ENCODE measurements at places on chromosomes 5 and 9.

DNA sequence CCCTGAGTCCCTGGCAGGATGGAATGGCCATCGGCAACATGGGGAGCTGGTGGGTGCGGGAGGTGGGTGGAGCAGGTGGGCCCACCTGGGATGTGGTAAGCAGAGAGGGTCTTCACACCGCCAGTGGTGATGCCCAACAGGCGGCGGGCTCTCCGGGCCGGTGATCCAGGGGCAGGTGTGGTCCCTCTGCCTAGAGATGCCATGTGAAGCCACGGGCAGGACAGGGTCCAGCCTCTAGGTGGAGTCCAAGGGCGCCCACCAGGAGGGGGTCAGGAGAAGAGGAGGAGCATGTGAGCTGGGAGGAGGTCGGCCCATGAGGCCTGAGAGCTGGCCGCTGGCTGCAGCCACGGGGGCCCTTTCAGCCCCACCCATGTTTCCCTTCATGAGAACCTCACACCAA is 221.1 kb downstream of the FANCC start:
- no peak for DNase-seq

- DNase-seq = no peak
These were observed 10.8 kb upstream of the NRARP start for GRCh38 chr9:137312852-137313325.

- DNase-seq = no peak
These were observed 212.4 kb upstream of the MEF2C start for GRCh38 chr5:89095341-89095740.

GRCh38 chr5:123450640-123451039 is 27.4 kb upstream of the CEP120 start:
- DNase-seq = no peak

DNA sequence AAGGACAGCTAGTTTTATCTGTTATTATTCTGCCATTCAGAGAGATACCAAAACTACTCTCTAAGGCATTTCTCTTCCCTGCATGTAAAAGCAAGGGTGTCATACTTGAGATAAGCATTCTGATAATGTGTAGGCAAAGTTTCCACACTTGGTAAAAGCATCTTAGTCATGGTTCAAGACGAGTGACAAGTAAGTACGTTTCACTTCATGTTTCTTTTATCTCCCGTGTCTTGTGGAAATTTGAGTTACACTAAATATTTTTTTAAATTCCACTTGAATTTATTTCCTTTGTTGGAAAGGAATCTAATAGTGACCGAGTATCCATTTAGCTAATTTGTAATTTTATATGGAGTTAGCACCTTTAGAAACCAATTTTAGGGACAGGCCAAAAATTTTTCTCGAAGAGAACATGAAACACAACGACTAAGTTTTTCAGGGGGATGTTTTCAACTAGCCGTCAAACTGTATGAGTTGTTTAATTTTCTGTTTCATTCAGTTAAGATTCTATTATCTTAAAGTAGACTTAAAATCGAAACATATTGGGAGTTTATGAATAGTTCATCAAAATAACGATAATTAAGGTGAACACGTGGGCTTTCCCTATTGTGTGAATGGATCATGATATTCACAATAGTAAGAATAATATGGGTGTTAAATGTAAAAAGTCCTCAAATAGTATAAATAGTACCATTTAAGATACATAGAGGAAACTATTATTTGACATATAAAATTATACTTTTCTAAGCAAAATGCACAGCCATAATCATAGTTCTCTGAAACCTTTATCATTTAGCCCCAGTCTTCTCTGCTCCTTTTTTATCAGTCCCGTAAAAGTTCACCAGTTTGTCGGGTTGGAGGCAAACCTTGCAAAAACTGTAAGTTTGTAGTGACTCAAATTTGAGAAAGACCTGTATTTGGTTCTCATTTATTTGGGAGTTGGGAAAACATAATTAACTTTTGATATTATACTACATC is 1.6 kb downstream of the RFESD start:
- DNase-seq = no peak

GRCh38 chr5:7868427-7868772 is 431 bp downstream of the FASTKD3 start:
- no peak for DNase-seq

DNA sequence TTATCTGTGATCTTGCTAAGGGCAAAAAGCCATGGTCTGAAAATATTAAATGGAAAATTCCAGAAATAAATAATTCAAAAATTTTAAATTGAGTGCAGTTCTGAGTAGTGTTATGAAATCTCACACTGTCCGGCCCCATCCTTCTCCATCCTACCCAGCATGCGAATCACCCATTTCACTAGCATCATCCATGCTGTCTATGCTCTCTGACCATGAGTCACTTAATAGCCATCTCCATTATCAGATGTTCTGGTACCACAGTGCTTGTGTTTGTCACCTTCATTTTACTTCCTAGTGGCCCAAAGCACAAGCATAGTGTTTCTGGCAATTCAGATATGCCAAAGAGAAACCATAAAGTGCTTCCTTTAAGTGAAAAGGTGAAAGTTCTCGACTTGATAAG is 63.3 kb upstream of the SMC5 start:
- no peak for DNase-seq

DNA sequence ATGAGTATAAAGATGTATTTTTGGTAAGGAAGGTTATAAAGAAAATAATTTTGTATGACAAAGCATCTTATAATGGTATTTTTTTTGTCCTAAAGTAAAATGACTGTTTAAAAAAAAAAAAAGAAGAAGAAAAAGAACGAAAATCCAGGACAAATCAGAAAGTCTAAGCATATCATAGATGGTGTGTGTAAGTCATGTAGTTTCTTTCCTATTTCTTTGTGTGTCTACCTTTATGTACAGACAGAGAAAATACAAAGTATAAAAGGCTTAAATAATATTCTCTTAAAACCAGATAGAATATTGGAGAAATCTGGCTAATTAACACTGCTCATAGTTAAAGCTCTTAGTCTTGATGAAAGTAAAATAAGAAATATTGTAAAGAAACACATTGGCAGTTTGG is 7.7 kb downstream of the RIGI start:
- no peak for DNase-seq

- DNase-seq = no peak
These were observed 159.7 kb downstream of the PBX3 start for GRCh38 chr9:125906893-125907292.

DNA sequence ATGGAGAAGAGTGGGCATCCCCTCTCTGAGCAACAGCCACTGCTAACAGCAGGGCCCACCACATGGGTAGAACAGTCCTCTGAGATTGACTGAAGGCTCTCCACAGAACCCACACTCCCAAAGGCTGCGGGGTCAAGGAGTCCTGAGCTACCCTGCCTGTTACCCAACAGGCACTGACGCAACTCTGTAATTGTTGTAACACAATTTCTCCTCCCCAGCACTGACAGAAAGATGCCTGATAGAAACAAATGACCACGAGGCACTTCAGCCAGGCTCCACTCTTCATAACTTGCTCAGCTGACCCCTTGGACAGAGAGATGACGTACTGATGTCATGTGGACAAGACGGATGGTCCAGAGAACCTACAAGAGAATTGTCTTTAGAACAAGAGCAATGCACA is 220.7 kb downstream of the SPOCK1 start:
- no peak for DNase-seq

DNA sequence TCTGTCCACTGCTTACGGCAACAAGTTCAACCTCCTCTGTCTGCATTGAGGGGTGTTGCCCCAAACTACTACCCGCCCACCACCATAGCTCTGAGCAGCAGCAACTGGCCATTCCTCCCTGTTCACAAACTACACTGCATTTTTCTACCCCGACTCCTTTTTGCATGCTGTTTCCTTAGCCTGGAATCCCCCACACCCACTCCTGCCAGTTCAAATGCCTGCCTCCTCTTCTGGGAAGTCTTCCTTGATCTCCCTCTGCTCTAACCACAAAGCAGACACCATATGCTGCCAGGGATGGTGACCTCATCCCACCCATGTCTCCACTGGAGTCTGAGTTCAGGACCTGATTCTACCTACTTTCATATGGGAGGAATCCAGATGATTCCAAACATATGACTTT is 13.3 kb downstream of the ALDH1B1 start:
- no peak for DNase-seq

DNA sequence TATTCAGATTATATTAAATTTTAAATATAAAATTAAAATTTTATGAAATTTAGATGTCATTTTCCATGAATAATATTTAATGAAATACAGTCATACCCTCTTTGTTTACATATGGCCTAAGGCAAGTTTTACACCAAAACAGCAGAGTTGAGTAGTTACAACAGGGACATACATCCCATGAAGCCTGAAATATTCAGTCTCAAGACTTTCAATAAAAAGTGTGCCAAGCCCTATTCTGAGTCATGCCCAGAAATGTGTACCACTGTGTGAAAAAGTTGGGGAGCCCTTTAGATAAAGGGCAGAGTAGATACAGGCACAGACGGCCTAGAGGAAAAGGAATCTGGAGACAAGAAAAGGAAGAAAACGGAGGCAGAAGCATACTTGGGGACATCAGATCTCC is 261.3 kb downstream of the SGCD start:
- DNase-seq = no peak

DNA sequence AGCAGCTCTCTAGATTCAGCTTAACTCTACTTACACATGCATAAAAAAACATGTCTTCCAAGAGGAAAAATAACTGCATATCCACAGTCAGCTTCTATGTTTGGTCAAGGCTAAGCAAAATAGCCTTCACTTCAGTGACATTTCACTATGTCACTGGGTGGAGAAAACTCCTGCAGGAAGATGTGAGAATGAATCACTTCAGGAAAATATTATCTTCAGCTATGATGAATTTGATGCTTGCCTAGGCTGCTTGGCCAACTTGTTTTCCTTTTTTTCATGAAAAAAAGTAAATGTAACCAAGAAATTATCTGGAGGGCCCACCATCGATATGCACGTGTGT is 143.0 kb upstream of the ZNF608 start:
- DNase-seq = no peak

Measured in NCI-H187 treated with DMSO at 0.1 percent for 48 hours (cell line).